ENCODE measurements at places on chromosomes 16 and 17. TPM values are rescaled to one million over a fixed set of nuclear protein-coding genes. Genes with fewer than 3 reads are reported as not detected.

GRCh38 chr16:57531635-57532265 is 4.6 kb downstream of the CCDC102A start:
- H3K36me3 ChIP-seq, result no peaks in the 10 kb centered on the region
- DNase-seq, result no peak
- H3K4me1 ChIP-seq, result peaks cover 15% of the 10 kb centered on the region
- no peak overlapping the region for H3K4me3 ChIP-seq
- H3K27ac ChIP-seq, result no peak overlapping the region
- H3K27me3 ChIP-seq, result no peaks in the 10 kb centered on the region

GRCh38 chr16:54031107-54031760 is 255.4 kb downstream of the IRX3 start:
- no peak for DNase-seq
- no peaks in the 10 kb centered on the region for H3K27me3 ChIP-seq
- H3K27ac ChIP-seq, result no peak overlapping the region
- H3K36me3 ChIP-seq, result no peaks in the 10 kb centered on the region
- H3K4me3 ChIP-seq, result no peak overlapping the region
- H3K4me1 ChIP-seq, result no peaks in the 10 kb centered on the region

DNA sequence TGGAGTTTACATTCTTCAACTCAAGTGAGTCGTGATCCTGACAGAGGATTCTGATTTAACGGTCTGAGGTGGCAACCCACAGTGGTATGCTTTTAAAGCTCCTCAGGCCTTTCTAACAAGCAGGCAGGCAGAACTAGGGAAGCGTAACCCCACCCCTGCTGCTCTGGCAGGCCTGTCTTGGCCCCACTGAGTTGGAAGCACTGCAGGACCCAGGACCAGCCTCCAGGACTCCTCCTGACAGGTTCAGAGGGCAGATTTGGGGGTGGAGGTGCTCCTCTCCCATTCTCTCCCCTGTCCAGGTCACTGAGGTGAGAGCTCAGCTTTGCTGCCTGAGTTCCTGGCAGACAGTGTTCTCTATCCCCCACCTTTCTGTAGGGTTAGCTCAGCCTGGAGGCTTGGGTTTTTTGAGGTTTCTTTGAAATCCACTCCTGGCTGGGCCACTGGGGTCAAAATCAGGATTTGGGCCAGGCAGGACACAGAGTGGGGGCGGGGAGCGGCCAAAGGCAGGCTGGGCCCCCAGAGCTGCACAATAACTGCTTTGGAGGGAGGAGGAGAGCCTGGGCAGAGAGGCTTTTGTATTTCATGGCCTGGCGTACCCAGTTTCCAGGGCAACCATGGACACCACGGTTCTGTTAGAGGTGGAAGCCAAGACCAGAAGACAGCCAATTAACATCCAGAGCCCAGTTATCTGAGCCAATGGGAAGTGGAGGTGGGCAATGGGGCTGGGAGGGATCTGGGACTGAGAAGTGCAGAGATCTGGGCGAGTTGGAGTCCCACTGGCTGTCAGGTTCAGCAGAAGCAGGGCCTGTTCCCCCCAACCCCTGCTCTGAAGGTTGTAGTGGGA is 9.5 kb downstream of the MRPL27 start:
- H3K4me1 ChIP-seq, result no peaks in the 10 kb centered on the region
- DNase-seq, result peak; percentile 54
- peaks cover 16% of the 10 kb centered on the region for H3K36me3 ChIP-seq
- peak overlapping the region; percentile 46 for H3K27ac ChIP-seq
- H3K4me3 ChIP-seq, result no peak overlapping the region

DNA sequence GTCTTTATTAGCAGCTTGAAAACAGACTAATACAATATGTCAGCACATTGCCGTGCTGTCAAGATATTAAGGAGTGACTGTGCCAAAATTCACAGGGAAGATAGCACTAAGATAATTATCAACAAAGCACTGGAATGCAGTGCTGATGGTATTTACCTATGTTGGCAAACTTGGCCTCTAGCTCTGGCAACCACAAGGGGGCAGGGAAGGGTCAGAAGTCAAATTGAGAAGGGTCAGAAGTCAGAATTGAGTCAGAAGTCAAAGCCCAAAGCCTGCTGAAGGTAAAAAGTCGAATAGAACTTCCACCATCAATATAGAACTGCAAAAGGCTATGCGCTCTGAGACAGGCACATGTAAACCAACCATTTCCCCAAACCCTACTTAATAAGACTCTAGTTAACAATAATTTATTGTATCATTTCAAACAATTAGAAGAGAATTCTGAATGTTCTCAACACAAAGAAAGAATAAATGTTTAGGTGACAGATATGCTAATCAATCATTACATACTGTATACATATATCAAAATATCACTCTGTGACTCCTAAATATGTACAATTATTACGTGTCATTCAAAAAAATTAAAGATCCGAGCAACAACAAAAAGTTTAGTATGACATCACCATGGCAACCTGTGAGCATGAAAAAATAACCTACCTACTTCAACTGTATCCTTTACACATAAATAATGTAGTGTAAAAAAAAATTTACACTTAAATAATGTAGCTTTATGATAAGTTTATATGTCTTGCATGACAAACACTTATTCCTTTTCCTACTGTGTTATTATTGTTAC is 916.1 kb downstream of the KCNJ2 start:
- H3K36me3 ChIP-seq, result no peaks in the 10 kb centered on the region
- DNase-seq, result peak; percentile 46
- H3K27ac ChIP-seq, result no peak overlapping the region

GRCh38 chr17:62987136-62987535 is 21.1 kb downstream of the TANC2 start:
- no peaks in the 10 kb centered on the region for H3K27me3 ChIP-seq
- H3K36me3 ChIP-seq, result no peaks in the 10 kb centered on the region
- H3K4me3 ChIP-seq, result no peak overlapping the region
- no peaks in the 10 kb centered on the region for H3K4me1 ChIP-seq
- DNase-seq, result no peak

DNA sequence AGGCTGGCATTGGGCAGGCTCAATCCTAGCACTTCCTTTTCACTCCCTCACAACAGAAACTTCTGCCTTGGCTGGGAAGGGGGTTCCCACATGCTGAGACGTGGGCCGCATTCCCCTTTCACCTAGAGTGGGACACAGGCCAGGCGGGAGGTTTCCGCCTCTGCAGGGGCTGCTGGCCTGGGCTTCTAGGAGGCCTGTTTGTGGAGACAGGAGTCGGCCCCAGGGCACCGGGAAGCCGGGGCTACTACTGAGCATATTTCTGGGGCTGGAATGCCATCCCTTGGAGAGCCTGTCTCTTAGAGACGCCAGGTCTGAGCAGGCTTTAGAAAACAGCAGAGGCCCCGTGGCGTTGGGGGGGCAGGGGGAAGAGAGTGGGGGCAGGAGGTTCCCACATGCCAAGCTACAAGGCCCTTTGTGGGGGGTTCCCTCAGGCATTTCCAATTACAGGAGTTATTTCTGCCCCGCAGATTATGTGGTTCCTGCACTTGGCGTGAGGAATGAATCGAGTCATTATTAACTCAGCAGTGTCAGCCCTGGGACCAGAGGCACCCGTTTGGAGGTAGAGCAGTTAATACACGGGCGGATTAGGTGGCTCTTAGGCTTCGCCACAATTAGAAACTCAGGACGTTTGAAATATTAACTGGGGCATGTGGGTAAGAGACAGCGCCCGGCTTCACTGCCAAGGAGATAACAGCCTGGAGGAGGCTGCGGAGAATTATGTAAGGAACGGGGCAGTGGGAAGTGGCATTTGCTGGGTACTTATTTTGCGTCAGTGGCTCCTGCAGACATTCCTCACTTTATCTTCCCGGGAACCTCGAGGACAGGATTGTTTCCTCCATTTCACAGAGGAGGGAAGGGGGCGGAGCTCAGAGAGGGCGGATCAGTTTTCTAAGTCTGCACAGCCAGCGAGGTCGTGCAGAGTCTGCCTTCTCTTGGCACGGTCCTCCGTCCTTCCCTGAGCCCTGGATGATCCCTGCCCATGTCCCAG is 162.5 kb downstream of the MAF start:
- no peak for DNase-seq
- no peaks in the 10 kb centered on the region for H3K36me3 ChIP-seq
- no peaks in the 10 kb centered on the region for H3K4me1 ChIP-seq

DNA sequence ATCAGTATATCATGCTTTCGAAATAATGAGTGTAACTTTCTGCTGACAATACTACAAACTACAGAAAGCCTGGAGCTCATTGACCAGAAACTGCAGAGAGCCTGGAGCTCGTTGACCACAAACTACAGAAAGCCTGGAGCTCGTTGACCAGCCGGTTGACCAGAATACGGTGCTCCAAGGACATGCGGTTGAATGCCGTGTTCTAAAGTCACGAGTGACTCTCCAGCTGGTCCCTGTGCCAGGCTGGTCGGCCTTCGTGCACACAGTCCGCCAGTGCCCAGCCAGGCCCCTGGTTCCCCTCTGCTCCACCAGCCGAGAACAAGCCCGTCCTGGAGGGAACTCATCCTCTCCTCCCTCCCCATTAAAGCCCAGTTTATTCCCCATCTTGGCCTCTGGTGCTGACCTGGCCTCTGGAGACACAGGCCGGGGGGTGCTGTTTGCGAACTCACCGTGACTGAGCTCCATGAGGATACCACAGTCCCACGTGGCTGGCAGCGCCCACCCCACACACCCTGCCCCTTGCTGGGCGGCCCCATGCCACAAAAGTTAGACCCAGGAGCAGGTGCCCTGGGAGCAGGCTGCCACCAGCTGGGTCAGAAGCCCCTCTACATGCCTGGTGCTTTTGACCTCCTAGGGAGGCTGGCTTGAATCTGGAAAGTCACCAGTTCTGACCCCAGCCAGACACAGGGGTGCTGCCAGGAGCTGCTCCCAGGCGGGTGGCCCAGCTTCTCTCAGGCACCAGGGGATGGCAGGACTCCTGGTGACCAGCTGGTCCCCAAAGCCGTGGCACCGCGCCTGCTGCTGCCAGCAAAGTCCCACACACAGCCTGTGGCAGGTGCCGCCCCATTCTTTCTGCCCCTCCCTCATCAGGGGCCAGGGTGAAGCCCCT is 15.5 kb upstream of the CDH15 start:
- DNase-seq, result no peak
- no peaks in the 10 kb centered on the region for H3K36me3 ChIP-seq
- H3K27me3 ChIP-seq, result no peaks in the 10 kb centered on the region
- H3K4me1 ChIP-seq, result peaks cover 7% of the 10 kb centered on the region
- no peak overlapping the region for H3K4me3 ChIP-seq

GRCh38 chr17:35006961-35007360 is 26.6 kb downstream of the LIG3 start:
- no peak overlapping the region for H3K27ac ChIP-seq
- peaks cover 4% of the 10 kb centered on the region for H3K36me3 ChIP-seq
- H3K4me1 ChIP-seq, result no peaks in the 10 kb centered on the region
- H3K4me3 ChIP-seq, result no peak overlapping the region
- no peak for DNase-seq

- no peak overlapping the region for H3K4me3 ChIP-seq
- no peak for DNase-seq
- H3K4me1 ChIP-seq, result peaks cover 72% of the 10 kb centered on the region
These were observed 43.6 kb upstream of the MED9 start for GRCh38 chr17:17433000-17433703.

DNA sequence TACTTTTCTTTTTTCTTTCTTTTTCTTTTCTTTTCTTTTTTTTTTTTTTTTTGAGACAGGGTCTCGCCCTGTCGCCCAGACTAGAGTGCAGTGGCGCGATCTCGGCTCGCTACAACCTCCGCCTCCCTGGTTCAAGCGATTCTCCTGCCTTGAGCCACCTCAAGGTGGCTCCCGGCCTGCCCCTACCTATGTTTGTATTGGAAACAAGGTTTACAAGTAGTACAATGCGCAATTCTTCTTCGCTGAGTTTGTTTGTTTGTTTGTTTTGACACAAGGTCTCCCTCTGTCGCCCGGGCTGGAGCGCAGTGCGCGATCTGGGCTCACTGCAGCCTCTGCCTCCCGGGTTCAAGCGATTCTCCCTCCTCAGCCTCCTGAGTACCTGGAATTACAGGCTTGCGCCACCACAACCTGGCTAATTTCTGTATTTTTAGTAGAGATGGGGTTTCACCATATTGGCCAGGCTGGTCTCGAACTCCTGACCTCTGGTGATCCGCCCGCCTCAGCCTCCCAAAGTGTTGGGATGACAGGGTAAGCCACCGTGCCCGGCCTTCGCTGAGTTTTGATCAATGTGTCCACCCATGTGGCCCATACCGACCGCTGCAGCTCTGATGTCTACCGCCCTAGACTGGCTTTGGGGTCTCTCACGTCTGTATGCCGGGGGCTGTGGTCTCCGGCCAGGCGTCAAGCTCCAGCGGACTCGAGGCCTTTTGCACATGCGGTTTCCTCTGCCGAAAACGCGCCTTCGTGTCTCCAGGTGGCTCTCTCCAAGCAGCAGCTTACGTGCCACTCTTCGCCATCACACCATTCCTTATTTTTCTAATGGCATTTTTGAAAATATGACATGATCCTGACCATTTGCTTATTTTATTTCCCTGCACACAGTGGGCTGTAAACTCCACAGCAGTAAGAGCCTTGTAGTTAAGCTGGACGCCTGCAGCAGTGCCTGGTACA is 1.1 kb upstream of the YBX2 start:
- H3K4me1 ChIP-seq, result 0 out of 2 replicates have a peak, but pooled peaks cover 10% of the 10 kb centered on the region
- no peaks in the 10 kb centered on the region for H3K27me3 ChIP-seq
- peak overlapping the region; percentile 61 for H3K27ac ChIP-seq
- peak overlapping the region; percentile 42 for H3K4me3 ChIP-seq
- H3K36me3 ChIP-seq, result no peaks in the 10 kb centered on the region

- no peak for DNase-seq
- H3K4me3 ChIP-seq, result no peak overlapping the region
- no peaks in the 10 kb centered on the region for H3K4me1 ChIP-seq
These were observed 2.1 kb downstream of the ARHGAP23 start for GRCh38 chr17:38430316-38430715.

GRCh38 chr16:67914758-67915495 is 16.7 kb downstream of the CTRL start:
- no peaks in the 10 kb centered on the region for H3K27me3 ChIP-seq
- no peaks in the 10 kb centered on the region for H3K4me1 ChIP-seq
- no peak overlapping the region for H3K27ac ChIP-seq
- no peak for DNase-seq
- H3K36me3 ChIP-seq, result peaks cover 6% of the 10 kb centered on the region

AKAP1 gene
- total RNA-seq, result 87.1 TPM

GRB2 gene
- 115 TPM for total RNA-seq

KRT24 gene
- not detected for total RNA-seq

LLGL2 gene
- total RNA-seq, result 165 TPM

CX3CL1 gene
- total RNA-seq, result not detected

TBC1D3C gene
- not detected for total RNA-seq

RUNDC3A gene
- 0.34 TPM for total RNA-seq

NACA2 gene
- not detected for total RNA-seq

Measured in Caco-2 (cell line).